Astrocyte of the spinal cord (primary cell): ENCODE measurements at places on chromosomes 5 and 9.

- DNase-seq = no peak
Observed at GRCh38 chr5:26877154-26877553, 161.2 kb downstream of the CDH9 start.

- no peak for DNase-seq
Observed at GRCh38 chr9:122251351-122251750, 13.3 kb downstream of the RBM18 start.

DNA sequence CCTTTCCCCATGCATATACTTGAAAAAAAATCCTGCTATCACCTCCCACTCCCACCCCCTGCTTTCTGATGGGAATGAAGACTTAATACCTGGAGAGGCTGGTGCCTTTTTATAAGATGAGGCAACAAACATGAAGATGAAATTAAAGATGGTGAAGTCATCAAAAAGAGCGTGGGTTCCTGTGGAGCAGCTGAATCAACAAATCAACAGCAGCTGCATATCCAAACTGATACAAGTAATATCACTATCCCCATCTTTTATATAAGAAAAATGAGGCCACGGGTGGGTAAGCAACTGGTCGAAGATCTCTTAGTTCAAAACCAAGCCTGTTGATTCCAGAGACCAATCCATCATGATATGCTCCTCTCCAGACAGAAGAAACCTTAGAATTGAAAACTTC, 268.5 kb downstream of the ENC1 start:
- DNase-seq = no peak

GRCh38 chr9:120562861-120563443, 17.0 kb downstream of the CDK5RAP2 start:
- no peak for DNase-seq

- DNase-seq = peak; percentile 17
Observed at GRCh38 chr5:116572350-116573278, 2.0 kb downstream of the SEMA6A start.
